ENCODE measurements at places on chromosomes 7 and 10. TPM values are rescaled to one million over a fixed set of nuclear protein-coding genes. Genes with fewer than 3 reads are reported as not detected.

DNA sequence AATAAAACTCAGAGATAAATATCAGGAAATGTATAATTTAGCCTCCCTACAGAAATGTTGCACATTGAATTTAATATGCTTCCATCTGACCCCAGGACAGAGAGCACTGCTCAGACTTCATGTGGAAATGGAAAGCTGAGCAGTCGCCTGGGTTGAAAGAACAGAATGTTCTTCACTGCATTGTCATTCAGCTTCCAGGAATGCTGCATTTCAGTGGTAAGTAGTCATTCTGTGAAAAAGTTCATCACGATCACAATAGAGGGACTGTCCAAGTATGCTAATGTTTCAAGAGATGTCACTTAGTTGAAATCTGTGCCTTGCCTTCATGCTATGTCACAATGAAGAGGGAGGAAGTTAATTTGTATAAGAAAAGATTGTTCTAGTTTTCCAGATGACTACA lies 147.3 kb downstream of the NRCAM start:
- H3K4me3 ChIP-seq, result no peak overlapping the region
- no peaks in the 10 kb centered on the region for H3K27me3 ChIP-seq
- H3K36me3 ChIP-seq, result no peaks in the 10 kb centered on the region
- H3K27ac ChIP-seq, result peak overlapping the region; percentile 30
- no peak for DNase-seq
- H3K4me1 ChIP-seq, result no peaks in the 10 kb centered on the region

PAX2 gene
- total RNA-seq, result not detected

DNA sequence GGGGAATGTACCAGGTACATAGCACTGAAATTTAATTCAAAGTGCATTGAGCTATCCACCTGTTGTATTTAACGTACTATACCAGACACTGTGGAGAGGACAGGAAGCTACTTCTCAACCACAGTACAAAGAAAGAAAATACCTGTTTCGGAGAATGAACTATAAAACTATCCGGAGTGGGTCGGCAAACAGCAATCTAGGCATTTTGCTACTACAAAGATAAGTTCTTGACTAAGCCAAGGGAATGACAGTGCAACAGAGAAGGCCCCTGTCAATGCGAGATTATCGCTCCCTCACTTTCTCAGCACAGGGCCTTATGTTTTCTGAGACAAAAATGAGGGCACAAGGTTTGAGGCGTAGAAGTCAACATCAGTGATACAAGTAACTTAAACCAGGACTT lies 27.4 kb downstream of the SFMBT2 start:
- no peak overlapping the region for H3K27ac ChIP-seq
- no peaks in the 10 kb centered on the region for H3K4me1 ChIP-seq
- peaks cover 12% of the 10 kb centered on the region for H3K36me3 ChIP-seq
- no peak overlapping the region for H3K4me3 ChIP-seq

DNA sequence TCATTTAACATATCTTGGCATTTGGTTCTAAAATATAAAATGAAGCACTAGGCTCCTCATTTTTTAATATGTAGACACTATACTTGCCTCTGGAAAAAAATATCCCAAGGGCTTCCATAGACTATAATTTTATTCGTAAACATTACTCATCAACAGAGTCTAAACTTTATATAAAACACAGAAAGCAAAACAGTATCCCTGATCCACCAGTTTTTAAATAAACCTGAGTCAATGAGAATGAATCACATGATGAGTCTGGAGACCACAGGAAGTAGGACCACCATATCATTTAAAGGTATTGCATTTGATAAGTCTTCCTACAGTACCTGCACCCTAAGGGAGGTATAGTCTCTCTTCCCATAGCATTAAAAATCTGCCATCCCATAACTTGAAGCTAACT lies 228.0 kb downstream of the DGKI start:
- DNase-seq, result no peak
- H3K36me3 ChIP-seq, result no peaks in the 10 kb centered on the region
- H3K4me3 ChIP-seq, result no peak overlapping the region
- no peaks in the 10 kb centered on the region for H3K27me3 ChIP-seq

PVRIG gene
- total RNA-seq, result 0.42 TPM

- no peak for DNase-seq
- H3K27me3 ChIP-seq, result no peaks in the 10 kb centered on the region
Measured at GRCh38 chr7:42096268-42096667, 140.7 kb downstream of the GLI3 start.

DNA sequence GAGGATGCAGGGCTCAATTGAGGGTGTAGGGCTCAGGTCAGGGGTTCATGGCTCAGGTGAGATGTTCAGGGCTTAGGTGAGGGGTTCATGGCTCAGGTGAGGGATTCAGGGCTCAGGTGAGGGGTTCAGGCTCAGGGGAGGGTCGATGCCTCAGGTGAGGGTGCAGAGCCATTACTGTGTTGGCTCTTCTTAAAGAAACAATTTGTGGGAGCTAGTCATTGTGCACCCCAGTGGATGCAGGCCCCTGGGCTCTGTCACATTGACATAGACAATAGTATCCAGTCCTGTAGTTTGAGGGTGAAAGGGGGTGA lies 86.7 kb downstream of the ADCY1 start:
- no peak overlapping the region for H3K27ac ChIP-seq
- no peak for DNase-seq
- H3K36me3 ChIP-seq, result no peaks in the 10 kb centered on the region
- no peaks in the 10 kb centered on the region for H3K27me3 ChIP-seq
- H3K4me3 ChIP-seq, result no peak overlapping the region

PMPCB gene
- 47.0 TPM for total RNA-seq

GRCh38 chr10:6278519-6279120 lies 75.9 kb downstream of the PFKFB3 start:
- H3K4me3 ChIP-seq, result no peak overlapping the region
- H3K27me3 ChIP-seq, result no peaks in the 10 kb centered on the region
- no peak for DNase-seq
- H3K36me3 ChIP-seq, result no peaks in the 10 kb centered on the region
- H3K27ac ChIP-seq, result no peak overlapping the region
- H3K4me1 ChIP-seq, result peaks cover 47% of the 10 kb centered on the region

TAS2R41 gene
- total RNA-seq, result not detected

HHEX gene
- total RNA-seq, result 22.8 TPM

SORCS1 gene
- 0.15 TPM for total RNA-seq

PTF1A gene
- not detected for total RNA-seq

ANKRD7 gene
- 0.58 TPM for total RNA-seq

DNA sequence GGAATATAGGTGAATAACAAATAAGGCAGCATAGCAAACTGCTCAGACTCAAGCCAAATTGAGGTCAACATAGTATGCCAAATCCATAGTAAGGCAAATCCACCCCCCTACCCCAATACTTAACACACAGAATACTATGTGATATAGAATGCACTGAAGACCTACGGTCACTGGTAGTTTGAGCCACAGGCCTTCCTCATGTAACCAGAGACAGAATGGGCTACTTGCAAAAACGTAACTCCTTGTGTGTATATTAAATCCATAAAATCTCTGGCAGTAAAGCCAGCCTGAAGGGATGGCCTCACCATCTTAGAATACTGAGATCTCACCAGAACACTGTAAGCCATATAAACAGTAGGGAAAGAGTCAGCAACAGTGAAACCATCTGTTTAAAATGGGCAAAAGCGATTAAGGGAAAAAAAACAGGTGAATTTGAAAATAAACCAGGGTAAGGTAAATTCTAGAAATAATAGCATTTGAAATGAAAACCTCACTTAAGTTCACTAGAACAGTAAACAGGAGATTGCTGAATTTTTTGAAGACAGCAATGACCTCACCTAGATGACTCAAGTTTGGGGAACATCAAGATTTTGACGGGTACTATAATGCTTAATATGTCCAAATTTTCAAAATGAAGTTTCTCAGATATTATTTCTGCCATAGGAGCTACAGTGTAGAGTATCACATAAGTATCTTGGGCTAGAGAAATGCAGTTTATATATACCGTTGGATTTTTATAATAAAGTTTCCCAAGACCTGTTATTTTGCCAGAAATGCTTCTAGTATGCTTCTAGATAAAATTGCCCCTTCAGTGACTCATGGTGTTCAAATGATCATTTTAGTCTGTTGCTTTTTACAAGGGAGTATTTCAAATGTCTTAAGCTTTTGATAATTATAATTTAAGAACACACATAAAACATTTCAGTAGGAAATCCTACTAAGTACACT lies 13.9 kb downstream of the HNRNPA2B1 start:
- H3K4me1 ChIP-seq, result no peaks in the 10 kb centered on the region
- DNase-seq, result no peak
- no peak overlapping the region for H3K27ac ChIP-seq
- H3K36me3 ChIP-seq, result peaks cover 72% of the 10 kb centered on the region
- no peaks in the 10 kb centered on the region for H3K27me3 ChIP-seq

C10orf67 gene
- 0.68 TPM for total RNA-seq

GRCh38 chr10:29246449-29246848 lies 42.4 kb upstream of the LYZL1 start:
- H3K36me3 ChIP-seq, result no peaks in the 10 kb centered on the region
- H3K27me3 ChIP-seq, result no peaks in the 10 kb centered on the region
- H3K4me3 ChIP-seq, result no peak overlapping the region

FAM131B gene
- 0.60 TPM for total RNA-seq

DNA sequence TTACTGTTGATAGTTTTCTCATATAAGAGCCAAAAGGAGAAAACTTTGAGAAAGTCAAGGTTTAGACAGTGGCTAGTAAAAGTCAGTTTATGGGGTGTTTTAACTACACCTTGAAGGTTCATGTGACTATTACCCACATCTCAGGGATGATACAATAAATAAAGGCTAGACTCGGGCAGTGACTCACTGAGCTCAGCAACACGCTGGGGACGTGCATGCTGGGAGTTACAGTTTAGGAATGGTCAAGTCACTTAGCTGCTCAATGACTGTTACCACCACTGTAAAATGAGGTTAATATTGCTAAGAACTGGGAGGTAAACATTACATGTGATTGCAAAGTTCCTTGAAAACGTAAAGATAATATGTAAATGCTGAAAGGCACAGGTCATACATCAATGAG lies 1254.4 kb upstream of the PHF14 start:
- H3K27ac ChIP-seq, result no peak overlapping the region
- no peak for DNase-seq
- no peaks in the 10 kb centered on the region for H3K4me1 ChIP-seq
- no peaks in the 10 kb centered on the region for H3K27me3 ChIP-seq

GET4 gene
- 30.1 TPM for total RNA-seq

DNA sequence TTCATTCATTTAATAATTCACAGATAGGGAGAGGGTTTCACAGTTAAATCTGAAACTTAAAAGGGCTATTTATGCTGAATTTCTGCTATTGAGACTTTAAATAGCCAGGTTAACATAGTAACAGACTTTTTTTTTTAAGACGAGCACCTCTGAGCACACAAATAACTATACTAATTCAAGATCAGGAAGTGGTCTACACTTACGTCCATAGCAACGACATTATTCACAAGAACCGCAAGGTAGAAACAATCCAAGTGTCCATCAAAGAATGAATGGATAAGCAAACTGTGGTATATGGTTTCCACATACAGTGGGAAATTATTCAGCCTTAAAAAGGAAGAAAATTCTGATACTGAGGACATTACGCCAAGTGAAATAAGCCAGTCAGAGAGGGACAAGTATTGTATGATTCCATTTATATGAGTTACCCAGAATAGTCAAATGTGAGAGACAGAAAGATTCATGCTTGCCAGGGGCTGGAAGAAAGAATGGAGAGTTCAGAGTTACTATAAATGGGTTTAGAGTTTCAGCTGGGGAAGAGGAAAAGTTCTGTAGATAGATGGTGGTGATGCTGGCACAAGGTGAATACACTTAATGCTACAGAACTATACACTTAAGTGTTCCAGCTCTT lies 140.3 kb upstream of the LAMB4 start:
- no peak overlapping the region for H3K4me3 ChIP-seq
- no peaks in the 10 kb centered on the region for H3K27me3 ChIP-seq
- no peak overlapping the region for H3K27ac ChIP-seq
- H3K36me3 ChIP-seq, result no peaks in the 10 kb centered on the region
- H3K4me1 ChIP-seq, result no peaks in the 10 kb centered on the region

DNA sequence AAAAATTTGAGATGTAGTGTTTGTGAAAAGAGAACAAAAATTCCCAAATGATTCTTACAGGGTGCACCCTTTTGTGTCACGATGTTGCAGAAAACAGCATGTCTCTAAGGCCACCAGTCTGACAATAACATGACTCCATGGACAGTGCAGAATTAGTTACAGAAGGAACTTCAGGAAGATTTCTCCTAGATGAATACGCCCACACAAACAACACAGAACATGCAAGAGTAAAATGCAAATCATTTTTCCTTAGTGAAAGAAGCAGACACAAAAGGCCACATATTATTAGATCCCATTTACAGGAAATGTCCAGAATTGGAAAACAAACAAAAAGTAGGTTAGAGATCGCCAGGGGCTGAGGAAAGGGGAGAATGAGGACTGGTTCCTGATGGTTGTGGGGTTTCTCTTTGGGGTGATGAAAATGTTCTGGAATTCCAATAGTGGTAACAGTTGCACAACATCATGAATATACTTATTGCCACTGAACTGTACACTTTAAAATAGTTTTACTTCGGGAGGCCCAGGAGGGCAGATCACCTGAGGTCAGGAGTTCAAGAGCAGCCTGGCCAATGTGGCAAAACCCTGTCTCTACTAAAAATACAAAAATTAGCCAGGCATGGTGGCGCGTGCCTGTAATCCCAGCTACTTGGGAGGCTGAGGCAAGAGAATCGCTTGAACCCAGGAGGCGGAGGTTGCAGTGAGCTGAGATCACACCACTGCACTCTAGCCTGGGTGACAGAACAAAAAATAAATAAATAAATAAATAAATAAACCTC lies 10.2 kb downstream of the ZC3HAV1 start:
- no peak overlapping the region for H3K4me3 ChIP-seq
- no peaks in the 10 kb centered on the region for H3K27me3 ChIP-seq
- no peak overlapping the region for H3K27ac ChIP-seq
- peaks cover 81% of the 10 kb centered on the region for H3K4me1 ChIP-seq

DNA sequence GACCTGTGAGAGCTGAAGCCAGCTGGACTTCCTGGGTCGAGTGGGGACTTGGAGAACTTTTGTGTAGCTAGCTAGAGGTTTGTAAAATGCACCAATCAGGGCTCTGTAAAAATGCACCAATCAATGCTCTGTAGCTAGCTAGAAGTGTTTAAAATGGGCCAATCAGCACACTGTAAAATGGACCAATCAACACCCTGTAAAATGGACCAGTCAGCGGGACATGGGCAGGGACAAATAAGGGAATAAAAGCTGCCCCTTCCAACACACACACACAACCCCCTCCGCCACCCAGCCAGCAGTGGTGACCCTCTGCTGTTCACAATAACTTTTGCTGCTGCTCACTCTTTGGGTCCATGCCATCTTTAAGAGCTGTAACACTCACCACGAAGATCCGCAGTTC lies 7.1 kb downstream of the ZNF511 start:
- H3K27me3 ChIP-seq, result peaks cover 25% of the 10 kb centered on the region
- H3K4me1 ChIP-seq, result no peaks in the 10 kb centered on the region
- no peak overlapping the region for H3K27ac ChIP-seq
- H3K36me3 ChIP-seq, result peaks cover 23% of the 10 kb centered on the region

MBL2 gene
- total RNA-seq, result not detected

GRCh38 chr7:151719897-151720242 lies 157.0 kb downstream of the PRKAG2 start:
- H3K36me3 ChIP-seq, result no peaks in the 10 kb centered on the region
- DNase-seq, result no peak
- no peaks in the 10 kb centered on the region for H3K27me3 ChIP-seq

MNX1 gene
- total RNA-seq, result not detected
